NCI-H2081 treated with DMSO at 0.1 percent for 48 hours (cell line): ENCODE measurements at places on chromosomes 1 and 21.

GRCh38 chr1:156884560-156885184 is 8.8 kb upstream of the PEAR1 start:
- DNase-seq = no peak

DNA sequence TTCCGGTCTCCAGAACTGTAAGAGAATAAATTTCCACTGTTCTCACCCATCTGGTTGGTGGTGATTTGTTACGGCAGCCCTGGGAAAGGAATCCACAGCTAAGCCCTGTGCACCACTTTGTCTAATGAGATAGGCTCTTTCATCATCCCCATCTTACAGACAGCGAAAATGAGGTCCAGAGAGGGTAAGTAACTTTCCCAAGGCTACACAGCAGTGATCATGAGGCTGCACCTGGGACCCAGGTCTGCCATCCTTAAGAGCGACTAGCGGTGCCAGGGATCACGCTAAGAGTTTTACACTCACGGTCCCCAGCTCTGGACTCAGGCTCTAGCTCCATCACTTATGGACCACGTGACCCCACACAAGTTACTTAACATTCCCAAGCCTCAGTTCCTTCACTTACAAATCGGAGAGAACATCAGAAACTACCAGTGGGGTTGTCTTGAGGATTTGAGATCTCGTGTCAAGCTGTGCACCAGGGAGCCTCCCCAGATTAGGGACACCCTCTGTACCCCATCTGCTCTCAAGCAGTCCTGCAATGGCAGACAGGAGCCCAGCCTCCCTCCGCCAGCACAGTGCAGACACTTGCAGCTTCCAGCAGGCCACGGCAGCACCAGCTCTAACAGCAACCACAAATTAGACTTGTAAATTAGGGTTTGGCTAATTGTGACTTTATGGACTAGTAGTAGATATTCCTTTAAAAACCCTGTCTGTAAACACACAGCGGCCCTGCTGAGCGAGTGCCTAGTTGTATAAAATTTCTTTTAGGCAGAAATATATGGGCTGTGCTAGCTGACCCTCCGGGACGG is 87.3 kb downstream of the DISP3 start:
- no peak for DNase-seq

GRCh38 chr1:10078494-10078893 is 45.7 kb downstream of the UBE4B start:
- no peak for DNase-seq

DNA sequence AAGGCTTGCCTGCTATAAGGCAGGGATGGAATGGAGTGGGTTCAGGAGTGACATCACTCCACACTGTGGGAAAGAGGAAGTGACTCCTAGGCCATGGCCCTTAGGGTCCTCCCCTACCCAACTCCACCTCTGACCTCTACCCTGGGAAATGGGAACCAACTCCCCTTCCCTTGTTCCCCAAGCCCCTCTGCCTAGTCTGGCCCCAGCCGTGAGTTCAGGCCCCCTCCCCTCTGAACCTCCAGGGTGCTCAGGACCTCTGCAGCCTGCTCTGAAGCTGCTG is 3.8 kb upstream of the GUCA2A start:
- DNase-seq = no peak

DNA sequence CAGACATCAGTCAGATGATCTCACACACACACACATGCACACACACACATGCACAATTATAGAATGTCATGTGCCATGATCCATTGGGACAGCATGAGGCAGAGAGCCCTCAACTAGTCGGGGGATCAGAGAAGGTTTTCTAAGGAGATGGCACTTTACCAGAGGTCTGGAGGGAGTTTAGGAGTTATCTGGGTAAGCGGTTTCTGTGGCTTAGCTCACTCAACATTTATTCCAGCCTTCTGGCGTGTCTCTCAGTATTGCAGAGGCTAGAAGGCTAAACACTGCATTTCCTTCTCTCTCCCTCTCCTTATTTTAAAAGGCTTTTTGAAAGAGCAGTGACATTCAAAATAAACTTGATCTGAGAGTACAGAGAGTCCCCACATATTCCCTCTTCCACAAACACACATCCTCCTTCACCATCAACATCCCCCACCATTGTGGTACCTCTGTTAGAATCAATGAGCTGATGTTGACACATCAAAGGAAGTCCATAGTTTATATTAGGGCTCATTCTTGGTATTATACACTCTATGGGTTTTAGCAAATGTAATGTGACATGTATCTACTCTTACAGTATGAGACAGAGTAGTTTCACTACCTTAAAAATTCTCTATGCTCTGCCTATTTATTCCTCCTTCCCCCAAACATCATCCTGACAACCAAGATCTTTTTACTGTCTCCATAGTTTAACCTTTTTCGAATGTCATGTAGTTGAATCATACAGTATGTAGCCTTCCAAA is 9.0 kb upstream of the PLA2G2A start:
- no peak for DNase-seq

- DNase-seq = no peak
Observed at GRCh38 chr1:26410706-26411623, at the start of gene LIN28A. Gene LIN28A, plus strand, starts transcription at chr1:26410817. Its CDS starts 75 bp downstream, at chr1:26410892.

- no peak for DNase-seq
Observed at GRCh38 chr1:36248250-36248894, 24.1 kb downstream of the THRAP3 start.

DNA sequence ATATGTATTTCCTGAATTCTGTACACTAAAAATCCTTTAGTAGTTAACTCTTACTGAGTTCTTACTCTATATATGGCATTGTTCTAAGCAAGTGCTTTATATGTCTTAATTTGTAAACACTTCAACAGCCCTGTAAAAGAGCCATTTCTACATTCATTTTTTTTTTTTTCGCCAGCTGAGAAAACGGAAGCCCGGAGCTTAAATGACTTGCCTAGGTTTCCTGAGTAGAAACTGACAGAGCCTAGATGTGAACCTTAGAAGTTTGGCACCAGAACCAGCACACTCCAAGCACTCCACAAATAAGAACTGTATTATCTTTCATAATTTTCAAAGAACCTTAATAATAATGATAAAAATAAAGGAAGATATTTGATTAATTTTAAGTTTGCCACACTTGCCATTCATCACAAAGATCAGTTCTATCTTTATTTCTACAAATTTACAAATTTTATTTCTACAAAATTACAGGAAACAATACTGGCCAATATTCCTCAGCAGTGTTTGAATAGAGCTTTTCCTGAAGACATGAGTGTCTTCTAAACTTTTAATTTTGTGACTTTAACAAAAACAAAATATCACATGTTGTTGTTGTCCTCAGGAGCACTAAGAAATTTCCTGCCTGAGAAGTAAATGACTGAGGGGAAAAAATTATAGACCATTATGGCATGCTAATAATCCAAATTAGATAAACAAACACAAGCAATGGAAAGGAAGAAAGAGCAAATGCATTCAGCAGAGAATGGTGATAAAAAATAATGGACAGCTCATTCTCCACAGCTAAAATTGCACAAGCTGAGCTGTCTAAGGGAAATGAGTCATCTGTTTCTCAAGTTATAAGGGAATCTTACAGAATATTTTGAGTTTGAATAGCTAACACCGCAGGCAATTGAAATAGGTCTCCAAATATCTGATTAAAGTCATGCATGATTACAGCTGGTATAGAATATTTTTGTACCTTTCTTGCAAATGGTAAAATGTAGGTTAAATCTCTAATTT is 71.2 kb downstream of the DPYD start:
- DNase-seq = peak; percentile 11

DNA sequence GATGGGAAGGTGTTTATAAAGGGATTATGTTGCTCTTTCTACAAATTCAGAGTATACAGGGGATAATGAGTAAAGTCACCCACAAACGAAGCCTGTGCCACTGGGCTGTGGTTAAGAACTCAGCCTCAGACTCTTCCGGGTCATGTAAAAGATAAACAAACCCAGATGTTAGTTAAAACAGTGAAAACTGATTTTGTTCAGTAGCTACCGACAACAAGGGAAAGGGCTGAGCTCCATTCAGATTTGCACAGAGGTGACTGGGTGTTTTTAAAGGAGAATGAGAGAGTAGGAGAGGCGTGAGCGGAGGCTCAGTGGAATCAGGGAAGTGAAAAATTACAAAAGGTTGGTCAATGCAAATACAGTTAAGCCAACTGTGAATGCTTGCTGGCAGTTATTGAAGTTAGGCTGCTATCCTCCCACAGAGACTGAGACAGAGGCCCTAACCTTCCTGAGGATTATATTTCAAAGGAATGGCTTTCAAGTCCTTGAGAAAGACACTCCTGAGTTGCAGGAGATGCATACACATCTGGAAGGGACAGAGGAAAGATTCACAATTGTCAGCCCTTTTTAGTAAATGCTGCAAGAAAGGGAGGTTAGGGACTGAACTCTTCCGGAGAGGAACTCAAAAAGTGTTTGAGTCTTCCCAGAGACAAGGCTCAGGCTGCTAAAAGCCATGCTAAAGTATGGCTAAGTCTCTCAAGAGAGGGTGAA is 29.9 kb upstream of the SAMD13 start:
- no peak for DNase-seq

GRCh38 chr1:216892581-216893160 is 169.4 kb upstream of the ESRRG start:
- DNase-seq = no peak

GRCh38 chr21:34553151-34553952 is 41.3 kb upstream of the KCNE1 start:
- DNase-seq = no peak

DNA sequence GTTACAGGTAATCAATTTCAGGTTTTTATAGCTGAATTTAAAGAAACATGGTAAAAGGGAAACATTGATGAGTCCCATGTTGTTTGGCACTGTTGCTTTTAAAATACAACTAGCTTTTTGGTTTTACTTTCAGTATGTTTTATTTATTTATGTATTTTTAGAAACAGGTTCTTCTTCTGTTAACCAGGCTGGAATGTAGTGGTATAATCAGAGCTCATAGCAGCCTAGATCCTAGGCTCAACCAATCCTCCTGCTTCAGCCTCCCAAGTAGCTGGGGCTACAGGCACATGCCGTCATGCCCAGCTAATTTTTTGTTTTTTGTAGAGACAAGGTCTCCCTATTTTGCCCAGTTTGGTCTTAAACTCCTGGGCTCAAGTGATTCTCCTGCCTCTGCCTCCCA is 50.4 kb downstream of the CTTNBP2NL start:
- no peak for DNase-seq

- DNase-seq = no peak
Observed at GRCh38 chr21:32143241-32143939, 135.5 kb downstream of the MIS18A start.

DNA sequence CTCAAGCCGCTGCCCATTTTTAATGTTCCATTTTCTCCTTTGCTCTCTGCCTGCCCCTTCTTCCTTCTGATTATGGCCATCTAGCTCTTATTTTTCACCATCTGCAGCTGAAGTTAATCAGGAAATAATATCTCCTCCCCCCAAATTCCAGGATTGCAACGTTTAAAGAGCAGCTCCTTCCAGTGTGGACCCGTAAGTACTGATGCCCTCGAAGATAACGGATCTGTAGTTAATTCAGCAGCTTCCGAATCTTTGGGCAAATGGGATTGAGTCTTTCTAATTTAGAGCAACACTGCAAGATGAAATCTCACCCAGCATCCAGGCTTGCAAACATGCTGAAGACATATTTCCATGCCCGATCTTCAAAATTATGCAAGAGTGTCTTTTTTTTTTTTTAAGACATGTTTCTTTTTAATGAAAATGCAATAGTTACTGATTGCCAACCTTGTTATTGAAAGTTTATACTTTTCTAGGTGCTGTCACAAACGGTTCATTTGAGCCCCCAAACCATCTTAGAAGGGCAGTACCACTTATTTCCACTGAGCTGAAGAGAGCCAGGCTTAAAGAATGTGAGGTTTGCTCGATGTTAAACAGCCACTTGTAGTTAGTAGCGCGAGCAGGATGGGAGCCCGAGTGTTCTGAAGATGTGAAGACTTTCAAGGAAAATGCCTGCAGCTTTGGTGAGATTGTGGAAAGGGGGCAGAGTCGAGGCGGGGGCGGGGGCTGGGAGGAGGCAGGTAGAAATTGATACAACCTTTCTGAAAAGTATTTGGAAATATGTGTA is 10.9 kb upstream of the RCAN3 start:
- DNase-seq = no peak

- no peak for DNase-seq
Observed at GRCh38 chr1:55816456-55817426, 601.6 kb upstream of the USP24 start.

DNA sequence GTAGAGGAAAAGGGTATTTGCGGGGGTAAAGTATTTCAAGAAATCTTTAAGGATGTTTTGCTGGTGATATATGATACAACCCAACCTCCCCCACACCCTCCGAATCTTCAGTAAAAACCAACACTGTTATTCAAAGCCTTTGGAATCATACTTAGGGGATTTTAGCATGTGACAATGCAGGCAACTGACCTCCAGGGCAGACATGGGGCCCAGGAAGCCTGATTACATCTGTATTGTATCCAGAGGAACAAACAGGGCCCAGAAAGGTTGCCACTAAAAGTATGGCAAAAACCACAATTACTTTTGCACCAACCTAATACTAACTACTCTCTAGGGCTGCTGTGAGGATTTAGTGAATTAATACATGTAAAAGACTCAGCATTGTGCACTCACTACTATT is 43.9 kb upstream of the CNN3 start:
- no peak for DNase-seq

GRCh38 chr21:42624936-42625335 is 28.5 kb upstream of the PDE9A start:
- no peak for DNase-seq

DNA sequence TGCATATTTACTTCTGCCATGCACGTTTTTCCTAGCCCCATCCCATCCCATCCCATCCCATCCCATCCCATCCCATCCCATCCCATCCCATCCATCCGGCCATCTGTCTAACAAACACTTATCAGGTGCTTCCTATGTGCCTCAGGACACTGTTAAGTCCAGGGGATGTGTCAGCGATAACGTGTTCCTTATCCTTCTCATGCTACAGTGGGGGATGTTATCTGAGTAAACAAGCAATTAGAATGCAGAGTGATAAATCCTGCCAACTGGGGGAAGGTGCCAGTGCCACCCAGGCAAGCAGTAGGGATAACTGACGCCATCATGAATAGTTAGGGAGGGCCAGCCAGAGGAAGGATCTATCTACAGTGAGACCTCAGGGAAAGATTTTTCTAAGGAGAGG is 304.2 kb downstream of the CAMTA1 start:
- DNase-seq = no peak
